ENCODE measurements at places on chromosomes 5 and 9.

DNA sequence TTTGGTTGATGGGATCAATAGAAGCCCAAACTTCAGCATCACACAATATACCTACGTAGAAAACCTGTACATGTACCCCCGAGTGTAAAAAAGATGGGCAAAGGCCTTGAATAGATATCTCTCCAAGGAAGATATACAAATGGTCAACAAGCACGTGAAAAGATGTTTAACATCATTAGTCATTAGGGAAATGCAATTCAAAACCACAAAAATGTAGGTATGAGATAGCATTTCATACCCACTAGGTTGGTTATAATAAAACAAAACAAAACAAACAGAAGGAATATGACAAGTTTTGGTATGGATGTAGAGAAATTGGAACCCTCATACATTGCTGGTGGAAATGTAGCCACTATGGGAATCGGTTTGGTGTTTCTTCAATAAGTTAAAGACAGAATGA lies 33.1 kb upstream of the PPARGC1B start:
- no peak overlapping the region for H3K27ac ChIP-seq
- H3K27me3 ChIP-seq = no peaks in the 10 kb centered on the region
- no peaks in the 10 kb centered on the region for H3K36me3 ChIP-seq
- no peak overlapping the region for H3K4me3 ChIP-seq

DNA sequence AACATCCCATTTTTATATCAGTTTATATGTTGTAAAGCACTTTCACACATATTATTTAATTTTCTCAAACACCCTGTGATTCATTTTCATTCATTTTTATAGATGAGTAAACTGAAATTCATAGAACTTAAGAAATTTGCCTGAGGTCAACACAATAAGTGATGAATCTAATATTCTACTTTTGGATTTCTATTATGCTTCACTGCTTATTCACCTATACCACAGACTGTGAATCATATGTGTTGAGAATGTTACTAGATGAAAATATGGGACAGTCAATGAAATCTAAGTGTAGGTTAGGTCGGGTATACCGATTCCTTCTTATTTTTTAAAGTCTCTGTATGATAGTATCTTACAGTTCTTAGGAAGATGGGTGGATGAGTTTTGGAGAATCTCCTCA lies 24.8 kb downstream of the CDC37L1 start:
- H3K36me3 ChIP-seq = no peaks in the 10 kb centered on the region
- H3K4me3 ChIP-seq = no peak overlapping the region
- peaks cover 27% of the 10 kb centered on the region for H3K4me1 ChIP-seq

DNA sequence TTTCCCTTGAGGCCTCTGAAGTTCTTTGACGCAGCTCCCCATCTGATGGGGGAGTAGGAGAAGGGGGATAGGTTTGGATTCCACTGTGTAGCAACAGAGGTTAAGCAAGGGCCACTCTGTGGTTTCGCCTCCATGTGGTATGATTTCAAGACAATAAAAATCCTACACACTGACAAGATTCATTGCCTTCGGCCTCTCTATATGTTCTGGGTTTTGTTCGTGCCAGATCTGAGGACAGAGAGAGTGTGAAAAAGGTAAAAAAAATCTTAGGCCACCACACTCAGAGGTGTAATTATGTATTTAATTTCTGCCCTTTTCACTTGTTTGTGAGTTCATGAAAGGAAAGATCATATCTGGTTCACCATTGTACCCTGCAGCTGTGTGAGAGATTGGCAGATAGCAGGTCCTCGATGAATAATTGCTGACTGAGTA lies 715.2 kb upstream of the ZNF608 start:
- no peaks in the 10 kb centered on the region for H3K36me3 ChIP-seq
- no peak overlapping the region for H3K27ac ChIP-seq
- H3K4me1 ChIP-seq = no peaks in the 10 kb centered on the region

- no peak overlapping the region for H3K27ac ChIP-seq
- peak; percentile 22 for DNase-seq
- no peak overlapping the region for H3K4me3 ChIP-seq
- no peaks in the 10 kb centered on the region for H3K36me3 ChIP-seq
- no peaks in the 10 kb centered on the region for H3K4me1 ChIP-seq
- H3K27me3 ChIP-seq = no peaks in the 10 kb centered on the region
Measured at GRCh38 chr9:4077499-4078102, 222.3 kb downstream of the GLIS3 start.

DNA sequence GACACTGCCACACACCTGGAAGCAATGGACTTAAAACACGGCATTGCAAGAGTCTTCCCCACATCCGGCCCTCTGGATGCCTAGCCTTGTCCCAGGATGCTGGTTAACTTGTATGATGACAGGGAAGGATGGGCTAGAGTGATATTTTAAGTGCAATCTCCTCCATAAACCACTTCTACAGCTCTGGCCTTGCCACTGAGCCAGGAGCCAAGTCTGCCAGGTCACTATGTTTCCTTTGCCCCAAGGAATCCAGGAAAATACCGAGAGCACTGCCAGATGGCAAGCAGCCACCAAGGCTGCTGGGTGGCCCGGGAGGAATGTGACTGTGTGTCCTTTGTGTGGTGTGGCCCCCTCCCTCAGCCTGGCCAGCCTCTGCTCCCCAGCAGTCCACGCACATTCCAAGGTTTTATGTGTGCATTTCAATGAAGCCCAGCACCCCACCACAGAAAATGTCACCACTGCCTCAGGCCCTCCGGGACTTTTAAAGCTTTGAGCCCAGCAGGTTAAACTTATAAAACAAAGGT lies 106.0 kb downstream of the FRMD3 start:
- peaks cover 24% of the 10 kb centered on the region for H3K4me1 ChIP-seq
- DNase-seq = peak; percentile 94
- H3K36me3 ChIP-seq = no peaks in the 10 kb centered on the region

DNA sequence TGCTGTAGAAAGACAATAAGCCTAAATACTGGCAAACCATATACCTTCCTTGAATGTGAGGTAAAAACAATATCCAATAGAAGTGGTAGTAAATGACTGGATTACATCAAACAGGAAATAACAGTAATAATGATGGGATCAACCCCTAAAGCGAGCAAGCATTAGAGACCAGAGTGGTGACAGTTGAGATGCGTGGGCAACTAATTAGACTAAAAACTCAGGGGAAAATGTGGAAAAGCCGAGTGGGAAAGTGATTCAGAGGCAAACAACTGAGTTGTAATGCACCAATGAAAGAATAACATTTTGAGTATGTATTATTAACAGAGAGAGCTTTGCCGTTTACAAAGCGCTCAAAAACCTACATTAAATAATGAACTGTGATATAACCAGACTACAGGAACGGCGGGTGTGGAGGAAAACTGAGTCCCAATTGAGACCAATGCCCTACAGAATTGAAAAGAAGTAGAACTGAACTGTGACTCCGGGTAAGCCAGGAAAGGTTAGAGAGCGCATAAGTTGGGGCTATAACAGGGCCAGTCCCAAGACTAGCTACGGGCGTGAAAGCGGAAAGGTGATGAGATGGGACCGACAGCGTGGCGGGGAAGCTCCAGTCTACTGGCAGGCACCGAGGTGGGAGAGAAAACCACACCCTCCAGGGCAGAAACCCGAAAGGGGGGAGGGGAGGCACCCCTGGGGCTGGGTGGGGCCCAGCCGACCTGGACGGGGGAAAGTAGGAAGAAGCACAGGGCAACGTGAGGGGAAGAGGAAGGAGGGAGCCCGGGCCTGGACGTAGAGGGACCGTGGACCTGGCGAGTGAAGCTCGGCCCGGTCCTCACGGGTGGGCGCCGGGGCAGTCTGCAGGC lies 592 bp downstream of the UBAP2 start:
- no peaks in the 10 kb centered on the region for H3K36me3 ChIP-seq
- peak overlapping the region; percentile 98 for H3K27ac ChIP-seq
- H3K27me3 ChIP-seq = no peaks in the 10 kb centered on the region
- peak; percentile 51 for DNase-seq
- H3K4me1 ChIP-seq = peaks cover 19% of the 10 kb centered on the region

- H3K27me3 ChIP-seq = no peaks in the 10 kb centered on the region
- no peaks in the 10 kb centered on the region for H3K4me1 ChIP-seq
- no peak overlapping the region for H3K27ac ChIP-seq
- DNase-seq = no peak
- no peak overlapping the region for H3K4me3 ChIP-seq
- no peaks in the 10 kb centered on the region for H3K36me3 ChIP-seq
Measured at GRCh38 chr5:1834721-1835429, 33.7 kb downstream of the NDUFS6 start.

DNA sequence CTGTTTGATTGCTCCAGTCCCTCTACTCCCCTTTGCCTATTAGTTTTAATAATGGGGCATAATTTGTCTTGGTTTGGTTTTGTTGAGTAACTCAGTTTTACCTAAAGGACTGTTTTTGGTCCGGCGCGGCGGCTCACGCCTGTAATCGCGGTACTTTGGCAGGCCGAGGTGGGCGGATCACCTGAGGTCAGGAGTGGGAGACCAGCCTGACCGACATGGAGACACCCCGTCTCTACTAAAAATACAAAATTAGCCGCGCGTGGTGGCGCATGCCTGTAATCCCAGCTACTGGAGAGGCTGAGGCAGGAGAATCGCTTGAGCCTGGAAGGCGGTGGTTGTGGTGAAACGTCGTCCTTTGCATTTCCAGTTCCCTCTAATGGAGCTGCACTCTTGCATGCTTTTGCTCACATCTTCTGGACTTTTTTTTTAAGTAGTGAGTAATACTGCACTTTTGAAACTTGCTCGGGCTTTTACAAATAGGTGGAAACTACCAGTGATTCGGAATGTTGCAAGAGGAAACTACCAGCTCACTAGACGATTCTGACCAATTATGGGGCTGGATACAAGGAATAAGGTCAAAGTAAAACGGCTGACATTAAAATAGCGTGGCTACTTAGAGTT lies 721 bp upstream of the MAML1 start:
- DNase-seq = no peak
- no peaks in the 10 kb centered on the region for H3K27me3 ChIP-seq
- H3K36me3 ChIP-seq = peaks cover 26% of the 10 kb centered on the region
- peak overlapping the region; percentile 70 for H3K27ac ChIP-seq
- peaks cover 11% of the 10 kb centered on the region for H3K4me1 ChIP-seq
